Dermis microvascular lymphatic vessel endothelial cell (primary cell): ENCODE measurements at places on chromosomes 2 and 18. TPM values are rescaled to one million over a fixed set of nuclear protein-coding genes. Genes with fewer than 3 reads are reported as not detected.
A peak's percentile ranks its signal among the peaks of the same experiment; 100 is the strongest.

G6PC2 gene
- total RNA-seq = not detected in 2 replicates

DNA sequence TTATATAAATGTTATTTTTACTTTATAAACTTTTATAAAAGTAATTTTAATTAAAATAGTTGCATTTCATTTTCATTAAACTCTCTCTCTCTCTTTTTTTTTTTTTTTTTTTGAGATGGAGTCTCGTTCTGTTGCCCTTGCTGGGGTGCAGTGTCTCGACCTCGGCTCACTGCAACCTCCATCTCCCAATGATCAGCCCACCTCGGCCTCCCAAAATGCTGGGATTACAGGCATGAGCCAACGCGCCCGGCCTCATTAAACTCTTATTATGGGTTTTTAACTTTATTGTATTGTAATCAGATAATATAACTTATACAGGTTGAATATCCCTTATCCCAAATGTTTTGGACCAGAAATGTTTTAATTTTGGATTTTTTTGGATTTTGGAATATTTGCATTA is 10.9 kb upstream of the NPPC start:
- DNase-seq = no peak

GPD2 gene
- total RNA-seq = 27.4 and 33.4 TPM in 2 replicates

GRCh38 chr2:238304116-238304515 is 15.7 kb upstream of the PER2 start:
- no peak for DNase-seq

DNA sequence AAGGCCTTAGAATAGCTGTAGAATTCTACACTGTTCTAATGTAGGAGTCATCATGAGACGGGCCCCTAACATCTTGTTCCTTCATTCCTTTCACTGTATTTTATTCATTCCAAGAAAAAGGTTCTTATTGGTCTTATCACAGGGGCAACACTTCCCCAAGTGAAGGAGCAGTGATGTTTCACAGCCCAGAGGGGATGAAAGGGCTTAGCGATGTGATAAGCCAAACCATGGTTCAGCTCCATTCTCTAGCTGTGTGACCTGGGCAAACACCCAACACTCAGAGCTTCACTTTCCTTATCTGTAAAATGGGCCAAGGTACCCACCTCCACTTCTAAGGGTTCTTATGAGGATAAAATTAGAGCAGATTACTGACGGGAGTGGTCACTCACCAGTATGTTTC is 25.4 kb upstream of the HS6ST1 start:
- DNase-seq = no peak

- no peak for DNase-seq
Observed at GRCh38 chr2:230930928-230931555, 6.0 kb upstream of the GPR55 start.

DNA sequence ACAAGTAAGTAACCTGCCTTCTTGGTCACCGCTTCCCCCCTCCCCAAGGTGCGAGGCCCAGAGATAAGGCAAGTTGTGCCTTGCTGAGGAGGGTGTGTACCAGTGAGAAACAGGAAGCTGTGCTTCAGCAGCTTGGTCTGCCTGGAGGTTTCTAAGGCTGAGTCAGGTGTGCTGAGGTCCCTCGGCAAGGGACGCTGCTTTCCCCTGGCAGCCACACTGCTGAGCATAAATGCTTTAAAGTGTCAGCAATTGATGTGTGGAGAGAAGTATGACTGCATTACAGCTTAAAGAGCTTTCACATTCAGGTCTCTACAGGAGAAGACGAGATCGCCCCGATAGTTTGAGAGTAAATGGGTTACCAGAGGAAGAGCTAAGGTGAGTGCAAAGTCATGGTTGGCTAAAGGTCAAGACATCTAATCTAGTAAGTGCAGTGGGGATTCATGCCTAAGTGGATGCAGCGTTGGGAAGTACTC is 86.9 kb downstream of the LIMS1 start:
- peak; percentile 72 for DNase-seq

GRCh38 chr2:71935262-71935848 is 212.3 kb downstream of the CYP26B1 start:
- DNase-seq = no peak

GRCh38 chr2:237588044-237588696 is 2.4 kb downstream of the RAB17 start:
- DNase-seq = no peak

DNA sequence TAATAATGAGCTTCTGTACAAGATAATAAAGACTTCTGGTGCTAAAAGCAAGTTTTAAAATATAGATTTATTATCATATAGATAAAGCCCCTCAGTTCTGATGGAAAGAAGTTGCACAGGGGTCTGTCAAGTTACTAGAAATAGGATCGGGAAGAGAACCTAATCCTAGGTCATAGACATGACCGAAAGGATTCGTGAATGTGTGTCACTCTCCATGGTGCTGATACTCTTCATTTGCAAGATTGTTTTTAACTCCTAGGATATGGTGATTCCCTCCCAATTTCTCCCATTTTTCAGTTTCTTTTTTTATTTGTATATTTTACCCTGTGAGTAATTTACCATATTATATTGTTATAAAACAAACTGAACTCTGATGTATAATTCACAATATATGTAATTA is 58.9 kb upstream of the CTNNA2 start:
- DNase-seq = no peak

GRCh38 chr18:12291690-12292089 is 16.4 kb upstream of the TUBB6 start:
- DNase-seq = no peak

DNA sequence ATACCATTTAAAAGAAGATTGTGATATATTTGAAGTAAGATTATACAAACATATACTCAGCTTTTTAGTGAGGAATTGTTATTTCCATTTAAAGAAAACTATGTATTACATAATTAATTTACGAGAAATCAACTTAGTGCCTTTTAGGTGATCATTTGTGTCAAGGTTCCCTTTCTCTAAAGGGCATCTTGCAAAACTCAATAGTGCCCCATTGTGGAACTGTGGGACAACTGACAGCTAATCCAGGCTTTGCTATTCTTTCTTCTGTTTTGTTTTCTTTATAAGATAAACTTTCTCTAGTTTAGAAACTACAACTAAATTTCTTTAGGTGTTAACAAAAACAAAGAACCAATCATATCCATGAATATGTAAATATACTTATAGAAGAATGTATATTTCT is 24.3 kb upstream of the VIT start:
- peak; percentile 46 for DNase-seq

- DNase-seq = peak; percentile 14
Observed at GRCh38 chr2:96342085-96342484, 6.5 kb downstream of the NCAPH start.

DNA sequence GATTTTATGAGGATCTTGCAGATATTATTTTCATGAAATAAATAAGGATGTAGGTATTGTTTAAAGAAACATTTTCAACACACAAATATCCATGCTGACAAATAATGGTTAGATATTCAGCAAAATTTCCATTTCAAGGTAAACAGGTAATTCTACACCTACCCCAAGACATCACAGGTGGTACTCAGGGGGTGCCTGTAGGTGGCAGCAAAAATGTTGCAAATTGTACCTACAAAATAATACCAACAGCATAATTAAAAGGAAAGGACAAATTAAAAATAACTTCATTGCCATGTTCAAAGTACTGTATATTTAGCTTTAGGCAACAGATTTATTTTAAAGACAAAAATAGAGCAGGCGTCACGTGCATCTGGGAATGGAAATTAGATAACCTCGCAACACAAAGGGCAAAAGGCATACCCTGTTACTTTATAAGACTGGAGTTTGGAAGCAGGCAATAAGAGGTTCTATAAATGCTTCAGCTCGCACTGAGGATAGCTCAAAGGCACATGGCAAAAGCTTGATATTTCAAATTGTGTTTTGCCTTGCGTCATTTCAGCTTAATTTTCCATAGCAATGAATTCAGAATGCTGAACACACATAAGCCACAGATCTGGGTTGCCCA is 630.5 kb downstream of the TDRD15 start:
- peak; percentile 20 for DNase-seq

- DNase-seq = no peak
Observed at GRCh38 chr18:74689251-74689650, 91.6 kb downstream of the ZNF407 start.

SCN9A gene
- total RNA-seq = 0.25 and 0.51 TPM in 2 replicates

GRCh38 chr2:460861-461260 is 173.0 kb upstream of the ALKAL2 start:
- no peak for DNase-seq

- DNase-seq = no peak
Observed at GRCh38 chr2:120236316-120236715, 13.1 kb upstream of the TMEM185B start.

SEMA4C gene
- 17.3 and 35.4 TPM in 2 replicates for total RNA-seq

TACR1 gene
- total RNA-seq = not detected in 2 replicates

LANCL1 gene
- 22.1 and 22.5 TPM in 2 replicates for total RNA-seq

- DNase-seq = no peak
Observed at GRCh38 chr18:65750389-65751154, at the start of gene CDH7. TSS of gene CDH7 (plus strand) at chr18:65751012. CDS start at chr18:65762843, 11,831 bp downstream.

- no peak for DNase-seq
Observed at GRCh38 chr18:44514106-44514505, 166.6 kb upstream of the SETBP1 start.

OR6B2 gene
- total RNA-seq = not detected in 2 replicates

DNA sequence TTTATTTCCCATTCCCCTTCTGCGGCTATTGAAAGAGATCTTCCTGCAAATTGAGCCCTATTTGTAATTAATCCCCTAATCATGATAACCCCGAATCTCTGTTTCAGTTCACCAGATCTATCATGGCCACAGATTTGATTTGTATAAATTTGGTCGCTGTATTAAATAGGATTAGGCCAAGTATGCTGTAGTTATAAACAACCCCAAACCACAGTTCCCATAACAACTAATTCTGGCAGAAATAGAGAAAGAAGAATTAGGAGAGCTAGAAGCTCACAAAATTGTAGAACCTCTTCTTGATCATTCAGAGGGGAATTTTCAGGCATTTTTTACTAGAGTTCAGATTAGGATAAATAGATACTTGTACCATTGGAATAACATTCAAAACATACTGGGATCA is 433.7 kb upstream of the TNP1 start:
- DNase-seq = no peak

MEP1B gene
- not detected in 2 replicates for total RNA-seq

DNA sequence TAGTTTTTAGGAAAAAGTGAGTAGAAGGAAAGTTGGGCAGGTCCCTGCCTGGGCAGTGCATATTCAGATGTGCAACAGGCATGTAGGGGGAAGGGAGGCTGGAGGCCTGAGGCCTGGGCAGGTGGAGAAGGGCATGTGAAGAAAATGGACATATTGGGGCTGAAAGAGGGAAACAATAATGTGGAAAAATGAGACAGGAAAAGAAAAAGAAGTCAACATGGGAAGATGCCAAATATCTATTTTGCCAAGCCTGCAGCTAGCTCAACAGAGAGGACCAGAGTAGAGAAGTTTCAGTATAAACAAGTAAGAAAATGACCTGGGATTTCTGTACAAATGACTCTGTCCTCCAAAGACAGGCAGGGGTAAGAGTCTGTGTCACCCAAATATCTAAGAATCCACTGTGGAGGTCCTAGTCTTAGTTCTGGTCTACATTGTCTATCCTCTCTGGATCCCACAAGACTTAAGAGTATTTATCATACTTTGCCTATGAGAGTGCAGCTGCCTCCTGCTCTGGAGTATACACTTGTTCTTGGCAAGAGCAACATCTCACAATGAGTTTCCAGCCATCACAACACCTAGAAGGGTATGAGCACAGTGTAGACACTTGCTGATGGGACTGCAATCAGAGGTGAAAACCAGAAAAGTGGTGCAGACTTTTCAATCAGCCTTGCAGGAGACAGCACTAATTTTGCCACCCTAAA is 80.2 kb downstream of the CLHC1 start:
- DNase-seq = peak; percentile 31

DNA sequence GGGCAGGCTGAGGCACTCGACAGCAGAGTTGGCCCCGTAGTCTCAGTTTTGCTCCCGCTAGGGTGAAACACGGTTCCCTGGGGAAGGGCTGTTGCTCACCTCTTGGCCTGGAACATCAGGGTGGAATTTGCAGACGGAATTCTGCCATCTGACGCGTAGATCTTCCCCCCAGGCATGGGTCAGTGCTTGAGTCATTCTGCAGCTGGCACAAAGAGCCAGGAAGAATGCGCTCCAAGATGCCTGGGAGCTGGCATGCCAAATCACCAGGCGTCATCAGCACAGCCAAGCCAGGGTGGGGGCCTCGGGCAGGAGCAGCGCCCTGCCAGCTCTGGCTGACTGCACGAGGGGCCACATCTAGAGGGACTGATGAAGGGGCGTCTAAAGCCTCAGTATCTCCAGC is 42.7 kb downstream of the ODC1 start:
- peak; percentile 80 for DNase-seq

GRCh38 chr2:235135990-235136561 is 184.3 kb downstream of the SH3BP4 start:
- DNase-seq = peak; percentile 72

DNA sequence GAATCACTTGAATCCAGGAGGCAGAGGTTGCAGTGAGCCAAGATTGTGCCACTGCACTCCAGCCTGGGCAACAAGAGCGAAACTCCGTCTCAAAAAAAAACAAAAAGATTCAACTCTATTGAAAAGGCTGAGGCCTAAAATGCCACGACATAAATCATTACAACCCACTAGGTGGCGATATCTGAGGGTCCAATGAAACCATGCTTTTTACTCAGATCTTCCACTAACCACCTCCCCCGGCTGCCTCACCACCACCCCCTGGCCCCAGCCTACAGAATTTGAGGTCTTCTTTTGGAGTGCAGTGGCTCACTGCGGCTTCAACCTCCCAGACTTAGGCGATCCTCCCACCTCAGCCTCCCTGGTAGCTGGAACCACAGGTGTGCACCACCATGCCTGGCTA is 57.5 kb downstream of the AP1S3 start:
- peak; percentile 53 for DNase-seq

C2orf74 gene
- 3.2 and 5.9 TPM in 2 replicates for total RNA-seq

UCN gene
- total RNA-seq = 0.13 and 0.51 TPM in 2 replicates
